ENCODE measurements at places on chromosomes 1 and 21. TPM values are rescaled to one million over a fixed set of nuclear protein-coding genes. Genes with fewer than 3 reads are reported as not detected.
A peak's percentile ranks its signal among the peaks of the same experiment; 100 is the strongest.

- DNase-seq, result no peak
These were observed 486.6 kb downstream of the AJAP1 start for GRCh38 chr1:5140962-5141361.

- DNase-seq, result no peak
These were observed 619.3 kb downstream of the PTPRU start for GRCh38 chr1:29855561-29856160.

- DNase-seq, result no peak
These were observed 60.1 kb downstream of the AGPAT3 start for GRCh38 chr21:43925096-43925481.

CRB1 gene
- total RNA-seq, result 0.09 TPM

MROH7 gene
- 0.27 TPM for total RNA-seq

GRCh38 chr1:175070818-175071217 lies 3.2 kb downstream of the TNN start:
- DNase-seq, result no peak

DNA sequence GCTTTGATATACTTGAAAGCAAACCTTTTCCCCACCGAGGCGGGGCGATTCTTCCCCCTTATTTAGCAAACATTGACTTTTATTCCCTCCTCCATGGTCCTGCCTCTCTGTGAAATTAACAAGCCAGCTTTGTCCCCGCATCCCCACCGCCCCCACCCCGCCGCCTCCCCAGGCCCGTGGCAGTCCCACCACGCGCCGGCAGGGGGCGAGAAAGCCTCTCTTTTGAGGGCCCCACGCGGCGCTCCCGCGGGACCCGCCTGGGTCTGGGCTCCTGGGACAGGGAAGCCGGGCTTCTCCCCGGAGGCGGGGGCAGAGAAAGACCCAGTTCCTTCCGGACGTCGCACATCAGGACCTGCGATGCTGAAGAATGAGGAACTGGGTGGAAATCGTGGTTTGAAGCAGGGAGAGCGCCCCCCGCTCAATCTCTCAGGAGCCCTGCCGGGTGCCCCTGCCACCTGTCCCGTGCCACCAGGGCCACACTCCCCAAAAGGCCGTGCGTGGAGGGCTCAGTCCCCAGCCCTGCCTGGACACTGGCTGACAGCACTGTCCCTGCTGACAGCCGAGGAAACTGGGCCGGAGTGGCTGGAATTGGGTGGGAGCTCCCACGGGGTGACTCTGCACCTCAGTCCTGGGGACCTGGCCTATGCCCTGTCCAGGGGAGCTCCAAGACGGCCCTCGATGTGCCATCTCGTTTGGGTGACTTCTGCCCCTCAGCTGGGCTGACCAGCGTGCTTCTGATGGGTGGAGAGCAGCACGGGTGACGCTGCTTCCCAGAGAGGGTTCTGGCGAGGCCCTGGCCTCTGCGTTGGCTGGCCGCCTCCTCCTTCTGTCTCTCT lies 8.6 kb upstream of the ACTRT2 start:
- peak; percentile 2 for DNase-seq
